ENCODE measurements at places on chromosomes 3 and 15.

DNA sequence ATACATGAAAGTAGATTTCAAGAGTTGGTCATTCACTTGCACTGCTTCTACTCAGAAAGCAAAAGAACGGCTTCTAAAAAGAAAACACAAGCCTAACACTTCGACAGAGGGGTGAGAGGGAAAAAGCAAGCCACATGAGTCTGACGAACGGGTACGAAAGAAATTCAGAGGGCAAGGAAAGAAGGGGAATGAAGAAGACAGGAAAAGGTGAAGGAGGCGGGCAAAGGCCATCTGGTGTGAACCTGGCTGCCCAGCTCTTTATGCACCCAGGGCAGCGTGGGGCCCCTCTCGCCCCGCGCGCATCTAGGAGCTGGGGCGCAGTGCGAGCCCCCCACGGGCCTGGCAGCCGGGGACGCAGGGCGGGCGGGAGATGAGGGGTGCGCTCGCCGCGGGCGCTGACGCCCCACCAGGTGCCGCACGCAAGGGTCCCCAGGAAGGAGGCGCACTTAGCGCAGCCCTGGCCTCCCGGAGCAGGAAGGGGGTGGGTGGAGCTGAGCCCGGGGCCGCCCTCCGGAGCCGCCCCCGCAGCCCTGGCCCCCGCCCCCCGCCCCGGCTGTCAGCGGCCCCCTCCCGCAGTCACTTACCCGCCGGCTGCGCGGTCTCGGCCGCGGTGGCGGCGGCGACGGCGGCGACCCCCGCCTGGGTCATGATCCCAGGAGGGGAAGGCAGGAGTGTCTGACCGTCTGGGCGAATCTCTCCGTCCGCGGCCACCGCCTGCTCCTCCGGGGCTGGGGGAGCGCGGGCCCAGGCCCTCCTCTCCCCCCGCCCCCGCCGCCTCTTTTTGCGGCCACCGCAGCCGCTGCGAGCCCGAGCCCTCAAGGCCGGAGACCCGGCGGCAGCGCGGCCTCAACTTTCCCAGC, at the start of gene USF3:
TSS of gene USF3 (minus strand) at position 857 of the 860 bp plus-strand sequence. CDS start 21,764 bp downstream, outside the sequence.
- peak; percentile 34 for DNase-seq

GRCh38 chr15:90266061-90266431, 574 bp downstream of the NGRN start:
- DNase-seq: no peak

GRCh38 chr3:183583331-183584245, 28.1 kb upstream of the KLHL6 start:
- no peak for DNase-seq

- no peak for DNase-seq
These were observed 8.5 kb downstream of the MAP6D1 start for GRCh38 chr3:183816681-183817510.

DNA sequence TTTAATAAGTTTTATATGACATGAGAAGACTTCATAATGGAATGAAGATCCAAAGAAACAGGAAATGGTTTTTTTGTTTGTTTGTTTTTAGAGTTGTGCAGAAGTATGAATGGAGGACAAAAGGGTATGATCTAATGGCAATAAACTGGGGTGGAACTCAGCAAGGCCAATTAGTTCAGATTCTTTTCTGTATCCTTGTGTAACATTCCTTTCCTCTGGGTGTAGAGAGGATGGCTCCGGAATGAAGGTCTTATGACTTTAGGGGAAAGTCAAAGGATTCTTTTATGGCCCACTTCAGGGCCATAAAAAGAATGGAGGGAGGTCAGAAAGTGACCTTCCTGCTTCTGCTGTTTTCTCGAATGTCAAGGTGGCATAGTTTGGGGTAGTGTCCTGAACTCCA, 152.6 kb downstream of the DPH6 start:
- no peak for DNase-seq

GRCh38 chr15:42999201-42999779, 78.7 kb upstream of the TTBK2 start:
- DNase-seq: no peak

DNA sequence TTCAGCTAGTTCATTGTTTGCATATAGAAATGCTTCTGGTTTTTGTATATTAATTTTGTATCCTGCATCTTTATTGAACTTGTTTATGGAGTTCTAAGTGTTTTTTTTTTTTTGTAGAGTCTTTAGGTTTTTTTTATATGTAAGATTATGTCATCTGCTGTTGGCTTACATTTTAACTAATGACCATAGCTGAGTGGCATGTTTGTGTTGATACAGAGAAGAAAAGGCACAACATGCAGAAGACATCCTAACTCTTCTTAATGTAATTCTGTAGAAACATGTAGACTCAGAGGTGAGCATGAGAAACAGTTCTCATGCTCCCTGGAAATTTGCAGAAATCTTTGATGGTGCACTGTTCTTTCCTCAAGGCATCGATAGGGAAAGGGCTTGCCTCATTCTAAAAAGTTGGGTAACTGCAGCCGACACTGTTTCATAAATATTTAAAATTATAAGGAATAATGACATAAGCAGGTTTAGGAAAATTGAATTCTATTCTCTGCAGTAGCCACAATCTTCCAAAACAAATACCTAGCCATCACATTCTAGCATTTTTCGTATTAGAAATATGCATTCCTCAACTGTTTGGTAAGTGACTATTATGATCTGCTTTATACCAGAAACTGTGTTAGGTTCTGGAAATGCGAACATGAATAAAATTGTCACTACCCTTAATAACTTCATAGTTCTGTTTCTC, 499.6 kb upstream of the KCNMB2 start:
- DNase-seq: no peak

DNA sequence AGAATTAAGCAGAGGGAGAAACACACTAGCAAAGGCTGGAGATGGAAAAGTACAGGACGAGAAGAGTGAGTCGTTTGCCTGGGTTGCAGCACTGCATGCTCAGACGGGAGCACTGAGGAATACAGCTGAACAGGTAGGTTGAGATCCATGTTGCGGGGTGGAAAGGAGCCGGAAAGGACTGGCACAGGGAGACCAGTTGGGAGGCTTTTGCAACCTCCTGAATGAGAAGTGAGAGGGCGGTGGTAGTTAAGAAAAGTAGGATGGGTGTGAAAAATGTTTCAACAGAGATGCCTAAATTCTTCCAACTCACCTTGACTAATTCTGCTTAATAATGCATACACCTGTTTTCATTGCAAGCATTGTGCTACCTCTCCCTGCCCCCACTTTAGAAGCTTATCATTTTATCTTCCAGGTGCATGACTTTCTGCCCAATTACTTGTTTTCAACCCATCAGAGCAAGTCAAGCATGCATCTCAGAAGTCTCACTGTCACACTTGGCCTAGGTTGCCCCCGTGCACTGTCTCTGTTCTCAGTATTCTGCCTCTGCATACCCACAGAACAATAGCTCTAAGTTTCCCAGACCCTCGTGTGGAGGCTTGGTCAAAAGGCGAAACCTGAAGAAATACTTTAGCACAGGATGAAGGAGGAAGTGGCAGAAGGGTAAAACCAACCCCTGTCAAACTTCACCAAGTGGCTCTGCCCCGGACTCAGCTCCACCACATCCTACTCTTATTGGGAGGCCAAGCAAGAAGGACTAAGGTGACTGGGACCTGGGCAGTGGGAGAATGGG, 199.3 kb upstream of the BCL6 start:
- no peak for DNase-seq

GRCh38 chr3:107236655-107237337, 140.4 kb upstream of the CCDC54 start:
- no peak for DNase-seq

DNA sequence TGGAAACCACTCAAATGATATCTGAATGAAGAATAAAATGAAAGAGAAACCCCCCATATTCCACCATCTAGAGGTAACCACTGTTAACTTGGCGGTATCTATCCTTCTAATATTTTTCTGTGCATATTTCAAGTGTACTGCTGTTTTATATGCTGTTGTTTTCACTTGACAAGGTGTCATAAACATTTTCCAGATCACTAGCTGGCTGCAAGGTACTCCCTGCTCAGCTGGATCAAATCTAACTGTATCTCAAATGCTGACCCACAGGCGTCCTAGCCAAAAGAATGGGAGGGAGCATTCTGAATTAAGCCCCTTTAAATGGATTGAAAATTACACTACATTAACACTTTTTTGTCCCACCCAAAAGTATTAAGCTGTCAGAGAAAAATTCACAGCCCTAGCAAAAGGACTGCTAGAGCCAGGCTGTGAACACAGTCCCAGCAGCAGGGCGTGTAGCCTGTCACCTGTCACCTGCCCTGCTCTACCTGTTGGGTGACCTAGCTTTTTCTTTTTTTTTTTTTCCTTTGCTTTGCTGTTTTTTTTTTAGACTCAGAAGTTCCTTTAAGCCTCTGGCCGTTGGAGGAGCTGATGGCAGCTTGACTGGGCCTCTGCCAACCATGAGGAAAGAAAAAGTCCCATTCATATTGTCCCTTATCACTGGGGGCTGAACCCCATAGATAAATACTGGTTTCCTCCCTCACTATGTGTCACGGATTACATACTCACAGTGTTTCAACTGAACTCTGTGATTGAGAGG, 93.7 kb upstream of the TSC22D2 start:
- DNase-seq: no peak

- no peak for DNase-seq
These were observed 30.8 kb upstream of the SLC41A3 start for GRCh38 chr3:126114443-126115386.

DNA sequence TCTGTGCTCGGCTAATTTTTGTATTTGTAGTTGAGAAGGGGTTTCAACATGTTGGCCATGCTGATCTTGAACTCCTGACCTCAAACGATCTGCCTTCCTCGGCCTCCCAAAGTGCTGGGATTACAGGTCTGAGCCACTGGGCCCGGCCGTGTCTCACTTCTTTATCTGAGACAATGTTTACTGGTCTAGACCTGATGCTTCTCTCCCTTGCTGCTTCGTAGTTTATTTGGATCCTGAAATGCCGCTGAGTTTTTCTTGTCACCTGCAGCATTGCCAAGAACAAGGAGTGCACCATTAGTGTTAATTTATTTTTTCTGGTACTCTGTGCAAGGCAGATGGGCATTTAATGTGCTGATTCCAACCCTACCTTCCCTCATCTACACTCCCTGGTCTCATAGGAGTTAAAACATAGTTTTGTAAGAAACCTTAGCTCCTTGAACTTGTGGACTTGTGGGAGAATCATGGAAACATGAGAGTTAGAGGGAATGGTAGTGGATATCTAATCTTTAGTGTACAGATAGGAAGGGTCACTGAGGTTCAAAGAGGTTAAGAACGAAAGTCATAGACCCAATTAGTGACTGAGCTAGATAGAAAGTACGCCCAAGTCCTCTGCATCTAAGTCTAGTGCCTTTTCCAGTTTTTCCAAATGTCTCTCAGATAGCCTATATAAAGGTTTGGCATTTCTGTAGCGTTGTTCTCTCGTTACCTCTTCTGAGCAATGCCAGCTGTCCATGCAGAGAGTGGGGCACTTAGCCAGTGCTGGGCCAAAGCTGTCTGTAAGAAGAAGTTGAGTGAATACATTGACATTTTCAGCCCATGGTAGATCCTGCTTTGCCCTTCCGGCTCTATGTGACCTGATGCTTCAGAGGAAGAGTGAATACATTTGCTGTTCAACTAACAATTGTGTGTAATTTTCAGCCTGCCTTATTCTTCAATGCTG, 244.1 kb downstream of the LPP start:
- DNase-seq: no peak

DNA sequence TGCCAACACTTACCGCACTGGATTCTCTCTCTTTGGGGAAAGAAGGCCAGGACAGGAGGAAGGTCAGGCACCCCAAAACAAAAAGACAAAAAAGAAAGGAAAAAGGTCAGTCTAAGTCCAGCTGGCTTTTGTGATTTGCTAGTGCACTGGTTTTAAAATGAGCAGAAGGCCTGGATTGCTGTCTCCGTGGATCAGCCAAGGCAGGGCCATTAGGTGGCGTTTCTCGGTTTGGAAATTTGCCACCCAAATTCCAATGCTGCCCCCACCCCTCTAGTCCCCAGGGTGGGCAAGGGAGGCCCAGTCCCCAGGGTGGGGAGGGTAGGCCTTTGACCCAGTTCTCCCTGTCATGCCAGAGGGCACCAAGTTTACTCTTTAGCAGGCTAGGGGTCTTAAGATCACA, 33.3 kb downstream of the TLE3 start:
- no peak for DNase-seq

- DNase-seq: peak; percentile 44
These were observed 1.1 kb downstream of the TFG start for GRCh38 chr3:100710261-100710968.

GRCh38 chr3:9746330-9746729, 3.4 kb upstream of the OGG1 start:
- DNase-seq: no peak

- no peak for DNase-seq
These were observed 26.0 kb upstream of the BUB1B start for GRCh38 chr15:40134885-40135284.

DNA sequence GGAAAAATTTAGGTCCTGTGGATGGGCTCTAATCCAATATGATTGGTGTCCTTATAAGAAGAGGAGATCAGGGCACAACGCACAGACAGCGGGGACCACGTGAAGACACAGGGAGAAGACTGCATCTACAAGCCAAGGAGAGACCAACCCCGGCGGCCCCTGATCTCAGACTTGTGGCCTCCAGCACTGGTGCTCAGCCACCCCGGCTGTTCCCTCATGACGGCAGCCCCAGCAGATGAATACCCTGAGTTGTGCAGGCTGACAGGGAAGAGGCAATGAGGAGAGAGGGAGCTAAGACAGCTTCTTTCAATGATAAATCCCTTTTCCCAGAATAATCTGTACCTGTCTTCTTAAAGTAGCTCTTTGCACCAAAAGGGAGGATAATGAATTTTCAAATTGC, 33.3 kb upstream of the CGNL1 start:
- DNase-seq: no peak

DNA sequence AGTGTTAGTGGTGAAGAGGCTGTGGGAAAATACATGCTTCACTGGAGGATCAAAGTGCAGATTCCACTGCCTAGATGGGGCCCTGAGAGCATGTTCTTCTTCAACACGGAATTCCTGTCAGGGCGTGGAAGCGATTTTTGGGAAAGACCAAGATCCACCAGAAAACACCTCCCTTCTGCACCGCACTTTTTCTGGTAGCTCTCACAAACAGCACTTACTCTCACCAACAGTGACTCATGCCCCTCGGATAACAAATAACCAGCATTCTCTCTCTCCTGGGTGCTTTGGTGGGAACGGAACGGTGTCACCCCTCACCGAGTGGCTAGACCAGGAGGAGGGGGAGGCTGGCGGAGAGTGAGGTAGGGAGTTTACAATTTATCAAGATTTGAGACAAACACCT, 40.1 kb downstream of the ADAMTSL3 start:
- DNase-seq: no peak

DNA sequence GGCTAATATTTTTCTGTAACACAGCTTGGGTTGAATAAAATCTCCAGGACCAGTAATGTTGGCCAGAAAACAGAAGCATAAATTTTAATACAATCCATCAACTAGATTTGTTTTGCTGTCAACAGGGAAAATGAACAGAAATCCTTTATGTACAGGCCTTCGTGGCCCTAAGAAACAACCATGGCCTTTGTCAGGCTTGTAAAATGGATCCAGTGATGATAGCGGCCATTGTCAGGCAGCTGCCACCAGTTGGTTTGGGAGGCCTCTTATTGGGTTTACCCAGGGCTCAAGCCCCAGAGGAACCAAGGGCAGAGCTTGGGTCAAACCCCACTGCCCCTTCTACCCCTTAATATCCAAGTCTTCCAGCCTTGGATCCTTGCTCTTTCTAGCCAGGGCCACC, 5.6 kb upstream of the FYCO1 start:
- DNase-seq: no peak

Measured in NCI-H460 (cell line).